Activated CD8-positive, alpha-beta memory T cell treated with anti-CD3 and anti-CD28 coated beads for 1 hour (primary cell): ENCODE measurements at places on chromosomes 4 and X.

DNA sequence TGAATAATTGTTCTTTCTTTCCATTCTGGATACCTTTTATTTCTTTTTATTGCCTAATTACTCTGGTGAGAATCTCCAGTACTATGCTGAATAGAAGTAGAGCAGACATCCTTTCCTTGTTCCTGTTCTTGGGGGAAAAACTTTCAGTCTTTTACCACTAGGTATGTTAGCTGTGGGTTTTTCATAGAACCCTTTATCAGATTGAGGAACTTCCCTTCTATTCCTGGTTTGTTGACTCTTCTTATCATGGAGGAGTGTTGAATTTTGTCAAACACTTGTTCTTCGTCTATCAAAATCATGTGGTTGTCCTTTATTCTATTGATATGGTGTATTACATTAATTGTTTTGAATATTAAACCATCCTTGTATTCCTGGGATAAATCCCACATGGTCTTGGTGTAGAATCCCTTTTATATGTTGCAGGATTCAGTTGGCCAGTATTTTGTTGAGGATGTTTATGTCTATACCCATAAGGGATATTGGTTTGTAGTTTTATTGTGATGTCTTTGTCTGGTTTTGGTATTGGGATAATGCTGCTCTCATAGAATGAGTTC is 23.6 kb downstream of the SH3BP2 start:
- DNase-seq: no peak

GRCh38 chrX:23737413-23737812 is 5.7 kb downstream of the ACOT9 start:
- DNase-seq: no peak

DNA sequence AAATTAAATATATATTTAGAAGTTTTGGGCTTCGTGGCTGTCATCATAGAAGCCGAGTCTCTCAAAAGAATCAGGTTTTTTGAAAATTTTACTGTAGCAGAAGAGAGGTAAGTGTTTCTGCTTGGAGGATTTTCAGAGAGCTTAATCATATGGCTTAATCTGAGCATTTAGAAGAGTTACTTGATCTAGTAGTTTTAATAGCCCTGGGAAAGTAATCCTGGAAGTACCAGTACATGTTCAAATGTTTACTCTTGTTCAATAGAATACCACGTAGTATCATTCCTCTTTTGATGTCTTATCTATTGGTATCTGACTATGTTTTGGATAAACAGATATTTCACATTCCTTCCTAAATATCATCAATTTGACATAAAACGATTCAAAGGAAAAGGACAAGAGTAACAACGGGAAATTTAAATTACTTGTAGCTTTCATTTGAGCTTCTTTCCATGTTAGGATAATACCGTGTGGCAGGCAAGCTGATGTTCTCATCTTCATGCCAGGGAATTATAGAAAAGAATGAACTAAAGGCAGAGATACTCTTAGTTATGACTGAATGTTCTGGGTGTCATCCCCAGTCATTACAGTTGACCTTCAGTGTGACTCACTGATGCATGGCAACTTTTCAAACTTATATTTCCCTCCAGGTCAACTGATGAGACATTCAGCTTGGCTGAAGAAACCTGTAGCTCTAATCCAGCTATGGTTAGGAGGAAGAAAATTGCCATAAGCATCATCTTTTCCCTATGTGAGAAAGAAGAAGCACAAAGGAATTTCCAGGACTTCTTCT is 89.8 kb downstream of the FNIP2 start:
- DNase-seq: no peak

DNA sequence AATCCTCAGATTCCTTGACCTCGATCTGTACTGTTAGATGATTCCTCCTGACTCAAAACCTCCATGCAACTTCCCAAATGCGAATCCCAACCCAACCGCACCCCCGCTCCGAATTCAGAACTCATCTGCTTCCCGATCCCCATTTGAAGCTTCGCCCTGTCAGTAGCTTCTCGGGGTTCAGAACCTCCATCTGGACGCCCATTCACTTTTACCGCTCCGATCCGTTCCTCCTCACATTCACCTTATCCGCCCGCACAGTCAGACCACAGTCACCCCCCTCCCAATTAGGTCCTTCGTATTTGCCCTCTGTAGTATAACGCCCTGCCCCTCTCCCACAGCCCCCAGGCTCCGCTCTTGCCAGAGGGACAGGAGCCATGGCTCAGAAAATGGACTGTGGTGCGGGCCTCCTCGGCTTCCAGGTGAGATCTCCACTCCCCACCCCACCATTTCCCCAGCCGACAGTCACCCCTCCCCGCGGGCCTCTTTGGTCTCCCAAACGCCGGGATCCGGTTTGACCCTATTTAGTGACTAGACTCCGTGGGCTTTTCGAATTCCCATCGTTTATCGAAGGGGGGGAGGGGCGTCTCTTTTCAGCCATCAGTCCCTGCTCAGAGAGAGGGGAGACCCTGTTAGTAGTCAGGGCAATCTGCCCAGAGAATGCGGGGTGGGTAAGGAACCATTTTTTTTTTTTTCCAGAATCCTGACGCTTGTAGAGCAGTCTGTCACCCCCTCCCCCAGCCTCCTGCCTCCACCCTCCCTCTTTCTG is 691 bp downstream of the MAGED1 start:
- no peak for DNase-seq

DNA sequence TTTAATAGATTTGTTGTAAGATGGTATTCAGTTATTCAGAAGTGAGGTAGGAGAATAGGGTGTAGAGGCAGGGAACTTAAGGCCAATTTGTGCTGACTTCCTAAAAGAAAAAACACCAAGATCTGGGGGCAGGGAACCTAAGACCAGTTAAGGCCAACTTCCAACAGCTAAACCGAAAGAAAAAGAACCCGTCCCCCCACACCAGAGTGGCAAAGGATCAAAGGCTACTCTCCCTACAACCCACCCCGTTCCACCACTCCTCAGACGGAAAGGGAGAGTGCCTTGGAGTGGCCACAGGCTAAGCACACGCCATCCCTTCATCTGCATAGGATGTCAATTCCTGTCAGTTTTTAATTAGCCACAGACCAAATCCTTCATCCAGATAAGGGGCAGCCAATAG is 3.7 kb upstream of the ZNF718 start:
- no peak for DNase-seq

DNA sequence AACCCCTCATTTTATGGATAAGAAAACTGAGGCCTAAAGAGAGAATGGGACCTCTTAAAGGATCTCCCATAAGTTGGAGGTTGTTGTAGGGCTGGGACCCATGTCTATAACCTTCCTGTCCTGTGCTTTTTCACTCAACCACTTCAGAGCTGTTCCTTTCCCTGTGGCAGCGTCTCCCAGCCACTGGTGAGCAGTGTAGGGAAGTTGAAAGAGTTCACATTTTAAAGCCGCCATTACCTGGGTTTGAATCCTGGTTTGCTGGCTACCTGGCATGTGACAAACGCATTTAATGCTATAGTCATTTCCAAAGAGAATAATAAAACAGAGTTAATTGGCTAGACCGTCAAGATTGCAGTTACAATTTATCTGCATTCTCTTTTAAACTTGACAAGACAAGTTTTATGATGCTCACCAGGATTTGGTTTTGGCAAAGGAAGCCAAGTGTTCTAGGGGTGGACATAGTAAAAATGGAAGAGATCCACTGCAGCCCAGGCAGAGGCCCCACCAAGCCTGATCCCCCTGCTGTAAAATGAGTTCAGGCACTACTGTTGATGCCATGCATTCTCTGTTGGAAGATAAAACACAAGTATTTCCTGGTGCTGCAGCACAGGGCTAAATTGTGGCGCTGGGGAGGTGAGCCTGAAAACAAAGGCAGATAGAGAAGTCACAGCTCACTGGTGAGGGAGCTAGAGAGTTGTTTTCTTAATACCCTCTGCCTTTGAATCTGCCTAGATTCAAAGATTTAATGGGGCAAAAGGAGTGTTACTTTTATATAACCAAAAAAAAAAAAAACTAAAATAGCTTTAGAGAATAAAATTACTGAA is 218.7 kb downstream of the NWD2 start:
- no peak for DNase-seq

- DNase-seq: no peak
These were observed 50.8 kb downstream of the HTRA3 start for GRCh38 chr4:8320386-8320750.

DNA sequence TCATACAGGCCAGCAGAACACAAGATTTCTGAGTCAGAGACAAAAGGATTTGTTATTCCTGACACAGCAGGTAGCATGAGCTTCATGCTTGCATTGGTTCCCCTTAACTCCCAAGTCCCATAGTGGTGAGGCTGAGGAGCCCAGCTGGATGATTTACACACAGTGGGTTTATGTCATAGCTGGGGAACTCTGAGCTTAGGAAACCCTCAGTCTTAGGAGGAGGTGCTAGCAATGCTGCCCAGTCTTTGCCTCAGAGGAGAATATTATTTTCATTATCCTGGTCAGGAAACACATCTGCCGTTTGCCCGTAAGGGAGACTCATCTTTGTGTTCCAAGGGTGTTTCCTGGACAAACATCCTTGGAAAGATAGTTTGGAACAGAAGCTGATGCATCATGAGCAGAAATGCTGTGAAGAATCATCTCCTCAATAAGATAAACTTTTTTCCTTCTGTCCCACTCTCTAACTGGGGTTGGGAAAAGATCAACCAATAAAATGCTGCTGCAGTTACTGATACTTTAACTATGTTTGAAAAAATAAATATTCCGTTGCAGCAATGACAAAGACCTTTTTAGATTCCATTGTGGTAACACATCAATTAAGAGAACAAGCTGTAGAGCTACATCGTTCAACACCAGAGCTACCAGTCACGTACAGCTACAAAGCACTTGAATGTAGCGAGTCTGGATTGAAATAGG is 146.8 kb downstream of the DCLK2 start:
- no peak for DNase-seq

- DNase-seq: no peak
These were observed 234.9 kb downstream of the TECRL start for GRCh38 chr4:64174247-64174882.

- no peak for DNase-seq
These were observed 116.1 kb downstream of the GPC3 start for GRCh38 chrX:133869270-133869669.

DNA sequence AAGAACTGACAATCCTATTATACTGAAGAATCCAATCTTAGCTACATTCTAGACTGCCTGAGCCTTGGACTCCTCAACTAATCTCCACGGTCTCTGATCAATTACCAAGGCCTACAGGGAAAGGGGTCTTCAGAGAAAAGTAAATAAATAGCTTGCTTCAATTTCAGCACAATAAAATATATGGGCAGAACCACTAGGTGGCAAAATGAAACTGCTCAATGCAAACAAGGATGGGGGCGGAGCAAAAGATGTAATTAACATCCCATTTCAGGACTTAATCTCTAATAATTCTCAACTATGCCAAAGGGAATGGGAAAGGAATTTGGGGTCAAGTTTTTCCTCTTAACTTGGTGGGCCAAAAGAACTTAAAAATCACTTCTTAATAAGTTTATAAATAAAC is 78.4 kb upstream of the MAP3K15 start:
- DNase-seq: no peak

DNA sequence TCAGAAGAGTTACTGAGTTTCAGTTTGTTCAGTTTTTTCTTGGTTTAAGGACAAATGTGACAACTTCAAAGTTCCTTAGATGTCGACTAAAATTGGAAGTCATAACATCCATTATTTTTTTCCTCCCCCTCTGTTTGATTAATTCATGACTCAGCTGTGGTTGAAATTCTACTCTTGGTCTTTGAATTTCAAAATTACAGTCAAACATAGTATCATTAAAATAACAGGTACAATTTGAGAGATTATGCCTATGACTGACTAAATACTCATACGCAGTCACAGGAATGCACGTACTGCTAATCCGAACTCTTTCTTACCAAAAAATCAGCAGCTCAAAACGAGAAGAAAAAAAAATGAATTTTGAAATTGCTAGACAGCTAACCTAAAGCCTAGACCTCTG is 1434.8 kb downstream of the RAPGEF2 start:
- DNase-seq: no peak
